RPMI8226 (cell line): ENCODE measurements at places on chromosomes 3 and 15.
A peak's percentile ranks its signal among the peaks of the same experiment; 100 is the strongest.

DNA sequence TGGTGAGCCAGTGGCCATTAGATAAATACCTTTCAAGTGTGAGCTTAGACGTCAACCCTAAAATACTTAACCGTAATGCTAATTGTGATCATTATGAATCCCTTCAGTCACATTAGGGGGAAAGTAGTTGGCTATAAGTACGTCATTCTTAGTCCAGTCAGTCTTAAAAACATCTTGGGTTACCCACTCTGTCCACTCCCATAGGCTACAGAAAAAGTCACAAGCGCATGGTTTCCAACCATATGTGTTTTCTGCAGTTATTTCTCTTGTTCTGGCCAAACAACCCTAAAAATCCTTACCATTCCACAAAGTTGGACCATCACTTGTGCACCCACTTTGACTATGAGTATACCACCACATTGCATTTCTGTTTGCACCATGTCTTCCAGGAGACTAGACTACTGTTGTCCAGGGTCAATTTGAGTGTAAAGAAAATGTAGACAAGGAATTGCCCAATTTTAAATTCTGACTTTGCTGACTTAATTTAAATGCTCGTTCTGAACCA, 3.3 kb downstream of the RPL15 start:
- DNase-seq, result no peak

- DNase-seq, result no peak
These were observed 633 bp downstream of the IGSF10 start for GRCh38 chr3:151460228-151460627.

DNA sequence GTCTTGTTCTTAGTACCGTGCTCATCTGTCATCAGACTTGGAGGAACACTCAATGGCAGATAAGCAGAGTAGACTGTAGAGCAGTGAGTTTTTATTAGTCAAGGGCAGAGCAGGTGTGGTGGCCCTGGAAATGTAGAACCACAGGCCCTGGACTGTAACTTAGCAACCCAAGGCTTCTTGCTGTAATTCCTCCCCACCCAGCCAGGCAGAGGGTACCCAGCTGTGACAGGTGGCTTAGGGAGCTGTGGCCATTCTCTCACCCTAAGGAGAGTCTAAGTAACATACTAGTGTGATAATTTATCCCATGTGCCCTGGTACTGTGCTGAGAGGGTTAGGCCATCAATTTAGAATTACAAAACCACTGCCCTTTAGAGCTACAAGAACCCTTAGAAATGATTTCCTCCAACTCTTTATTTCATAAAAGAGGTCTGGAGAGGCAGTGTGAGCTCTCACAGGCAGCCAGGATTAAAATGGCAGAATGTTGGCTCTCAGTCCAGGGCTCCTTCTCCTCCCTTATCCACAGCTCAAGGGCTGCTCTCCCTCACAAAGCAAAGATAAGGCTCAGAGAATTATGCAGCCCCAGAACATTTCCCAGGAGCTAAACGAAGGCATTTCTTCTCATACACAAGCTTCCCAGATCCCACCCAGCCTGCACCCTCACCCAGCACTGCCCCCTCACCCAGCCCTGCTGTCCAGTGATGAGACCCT, 3.0 kb downstream of the POMGNT2 start:
- no peak for DNase-seq

GRCh38 chr3:52441091-52441771, 3.7 kb downstream of the SEMA3G start:
- DNase-seq, result no peak

DNA sequence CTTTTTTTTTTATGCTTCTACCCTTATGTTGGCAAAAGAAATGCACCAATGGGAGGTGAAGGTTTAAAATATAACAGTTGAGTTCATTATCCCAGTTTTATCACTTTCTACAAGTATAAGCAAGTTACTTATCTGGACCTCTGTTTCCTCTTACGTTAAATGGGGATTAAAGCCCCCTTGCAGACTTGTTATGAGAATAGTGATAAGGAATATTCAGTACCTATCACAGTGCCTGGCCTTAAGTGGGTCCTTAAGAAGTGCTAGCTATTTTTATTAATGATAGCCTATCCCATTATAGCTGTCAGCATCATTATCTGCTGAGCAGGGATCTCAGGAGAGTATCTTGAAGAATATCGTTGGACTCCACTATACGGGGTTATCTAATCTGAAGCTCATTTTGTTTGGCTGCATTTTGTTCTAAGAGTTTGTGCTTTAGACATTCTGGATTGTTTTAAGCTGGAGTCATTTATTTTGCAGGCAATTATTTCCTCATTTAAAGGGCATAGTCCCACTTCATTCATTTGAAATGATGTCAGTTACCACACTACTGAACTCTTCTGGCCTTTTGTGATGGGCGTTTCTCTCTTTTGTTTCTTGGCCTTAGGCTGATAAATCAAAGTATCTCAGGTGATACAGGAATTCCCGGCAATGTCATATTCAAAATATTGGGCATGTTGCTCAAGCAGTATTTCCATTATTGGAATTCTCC, 28.8 kb downstream of the RAB8B start:
- no peak for DNase-seq

- DNase-seq, result no peak
These were observed 175.8 kb downstream of the XXYLT1 start for GRCh38 chr3:195095035-195095703.

- DNase-seq, result no peak
These were observed 1088.6 kb downstream of the TUSC7 start for GRCh38 chr3:117798221-117798620.

GRCh38 chr15:80887148-80887547, 102.5 kb downstream of the MESD start:
- no peak for DNase-seq

DNA sequence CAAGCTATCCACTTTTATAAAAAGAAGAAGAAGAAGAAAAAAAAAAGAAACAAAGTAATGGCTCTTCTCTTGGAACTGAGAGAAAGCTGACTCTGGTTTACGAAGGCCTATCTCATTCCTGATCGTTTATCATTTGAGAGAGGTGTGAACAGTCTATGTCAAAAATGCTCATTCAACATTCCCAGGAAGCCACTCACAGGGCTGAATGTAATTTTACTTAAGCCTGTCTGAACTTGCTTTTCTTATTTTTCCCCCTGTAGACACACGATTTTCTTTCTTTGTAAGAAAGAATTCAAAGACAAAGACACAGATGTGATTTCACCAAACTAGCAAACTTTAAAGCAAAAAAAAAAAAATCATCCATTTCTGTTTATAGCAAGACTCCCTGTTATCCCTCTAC, 805.8 kb downstream of the FHIT start:
- DNase-seq, result no peak

DNA sequence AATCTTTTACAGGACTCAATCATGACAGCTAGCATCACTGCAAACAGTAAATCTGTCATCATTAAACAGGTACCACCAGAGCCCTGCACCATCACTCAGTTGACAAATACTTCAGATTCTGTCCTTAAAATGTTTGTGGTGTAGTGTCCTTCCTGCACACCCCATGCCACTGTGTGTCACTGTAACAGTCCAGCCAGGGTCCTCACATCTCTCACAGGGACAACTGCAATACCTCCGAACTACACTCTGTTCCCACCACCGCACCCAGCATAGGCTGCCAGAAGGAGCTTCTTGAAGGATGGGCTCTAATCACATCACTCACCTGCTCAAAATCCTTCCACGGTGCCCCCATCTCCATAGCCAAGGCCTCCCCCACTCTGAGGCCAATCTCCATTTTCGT, 90.2 kb upstream of the FGF12 start:
- DNase-seq, result no peak

DNA sequence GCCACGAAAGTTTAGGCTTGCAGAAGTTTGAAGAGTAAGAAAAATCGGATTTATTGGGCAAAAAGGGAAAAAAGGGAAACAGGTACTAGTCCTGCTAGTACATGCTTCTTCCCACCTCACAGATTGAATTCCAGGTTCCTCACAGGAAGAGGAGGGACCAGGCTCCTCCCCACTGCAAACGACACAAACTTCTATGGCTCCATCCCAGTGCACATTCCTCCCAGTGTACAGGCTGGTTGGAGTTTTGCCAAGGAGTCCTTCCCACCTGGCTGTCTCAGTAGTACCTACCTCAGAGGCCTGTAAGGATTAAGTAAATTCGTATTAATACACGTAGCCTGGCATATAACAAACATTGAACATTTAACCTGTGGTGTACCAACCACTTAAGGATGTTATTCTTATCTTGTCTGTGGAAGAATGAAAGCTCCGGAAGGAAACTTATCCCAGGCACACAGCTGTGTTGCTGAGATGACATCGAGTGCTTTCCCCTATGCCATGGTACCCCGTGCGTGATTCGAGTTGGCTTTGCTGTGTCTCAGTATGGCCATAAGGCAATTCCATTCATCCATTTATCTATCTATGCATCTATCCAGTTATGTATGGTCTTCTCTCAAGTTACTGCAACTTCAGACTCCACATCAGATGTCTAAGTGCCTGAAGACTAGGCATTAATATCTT, 294.3 kb downstream of the LRTM1 start:
- no peak for DNase-seq

DNA sequence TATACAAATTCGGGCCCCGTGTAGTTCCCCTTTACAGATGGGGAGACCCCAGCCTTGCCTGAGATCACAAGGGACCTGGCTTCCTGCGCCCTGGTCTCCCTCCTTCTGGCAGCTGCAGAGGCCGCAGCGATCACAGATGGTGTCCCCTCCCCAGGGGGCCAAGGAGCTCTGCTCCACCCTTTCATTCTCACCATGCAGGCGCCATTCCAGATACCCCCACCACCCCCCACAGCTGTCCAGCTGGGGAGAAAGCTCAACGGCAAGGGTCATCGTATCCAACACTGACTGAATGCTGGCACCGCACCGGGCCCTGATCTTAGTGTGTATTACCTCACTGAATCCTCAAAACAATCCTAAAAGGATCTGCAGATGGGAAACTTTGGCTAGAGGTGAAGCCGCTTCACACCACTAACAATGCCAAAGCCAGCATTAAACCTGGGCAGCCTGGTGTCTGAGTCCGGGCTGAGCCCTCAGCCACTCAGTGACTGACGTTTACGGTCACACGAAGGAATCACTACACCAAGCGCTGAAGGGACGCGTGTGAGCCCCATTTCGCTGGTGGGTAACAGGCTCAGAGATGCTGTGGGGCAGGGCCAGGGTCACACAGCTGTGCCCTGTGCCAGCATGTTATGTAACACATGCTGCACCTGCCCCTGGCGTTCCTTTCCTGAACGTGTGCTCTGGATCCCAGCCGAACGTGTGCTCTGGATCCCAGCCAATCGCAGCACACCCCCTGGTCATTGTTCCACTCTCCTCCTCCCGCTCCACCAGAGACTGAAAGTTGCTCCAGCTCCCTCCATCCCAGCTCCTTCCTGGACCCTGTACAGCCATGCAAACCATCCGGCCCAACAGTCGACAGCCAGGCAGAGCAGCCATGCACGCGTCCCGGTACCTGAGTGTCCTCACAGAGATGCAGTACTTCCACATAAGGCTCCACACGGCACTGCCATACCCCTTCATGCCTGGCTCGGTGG, 51.8 kb downstream of the IQSEC1 start:
- no peak for DNase-seq

DNA sequence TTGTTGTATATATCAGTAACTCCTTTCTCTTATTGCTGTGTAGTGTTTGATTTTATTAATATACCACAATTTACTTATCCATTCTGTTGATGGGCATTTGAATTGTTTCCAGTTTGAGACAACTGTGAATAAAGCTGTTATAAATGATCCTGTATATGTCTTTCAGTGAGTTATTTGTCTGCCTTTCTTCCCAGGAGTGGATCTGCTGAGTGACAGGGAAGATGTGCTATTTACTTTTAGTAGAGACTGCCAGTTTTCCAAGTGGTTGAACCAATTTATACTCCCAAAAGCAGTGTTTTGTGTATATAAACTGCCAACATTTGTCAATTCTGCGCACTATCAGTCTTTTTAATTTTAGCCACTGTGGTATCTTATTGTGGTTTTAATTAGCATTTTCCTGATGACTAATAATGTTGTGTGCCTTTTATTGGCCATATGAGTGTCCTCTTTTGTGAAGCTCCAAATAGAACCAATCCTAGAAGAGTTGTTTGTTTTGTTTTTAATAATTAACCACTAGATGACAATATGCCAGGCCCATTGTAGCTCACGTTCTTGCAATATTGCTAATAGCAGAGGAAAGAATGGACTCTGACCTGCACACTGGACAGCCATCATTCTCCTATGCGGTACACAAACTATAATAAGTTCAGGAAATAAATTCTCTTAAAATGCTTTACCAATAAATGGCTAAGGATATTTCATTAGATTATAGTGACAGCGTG, 25.3 kb downstream of the TRANK1 start:
- no peak for DNase-seq

GRCh38 chr15:98043160-98044014, 82.9 kb downstream of the ARRDC4 start:
- DNase-seq, result no peak

- peak; percentile 19 for DNase-seq
These were observed 3.9 kb downstream of the NEIL1 start for GRCh38 chr15:75350601-75351361.

DNA sequence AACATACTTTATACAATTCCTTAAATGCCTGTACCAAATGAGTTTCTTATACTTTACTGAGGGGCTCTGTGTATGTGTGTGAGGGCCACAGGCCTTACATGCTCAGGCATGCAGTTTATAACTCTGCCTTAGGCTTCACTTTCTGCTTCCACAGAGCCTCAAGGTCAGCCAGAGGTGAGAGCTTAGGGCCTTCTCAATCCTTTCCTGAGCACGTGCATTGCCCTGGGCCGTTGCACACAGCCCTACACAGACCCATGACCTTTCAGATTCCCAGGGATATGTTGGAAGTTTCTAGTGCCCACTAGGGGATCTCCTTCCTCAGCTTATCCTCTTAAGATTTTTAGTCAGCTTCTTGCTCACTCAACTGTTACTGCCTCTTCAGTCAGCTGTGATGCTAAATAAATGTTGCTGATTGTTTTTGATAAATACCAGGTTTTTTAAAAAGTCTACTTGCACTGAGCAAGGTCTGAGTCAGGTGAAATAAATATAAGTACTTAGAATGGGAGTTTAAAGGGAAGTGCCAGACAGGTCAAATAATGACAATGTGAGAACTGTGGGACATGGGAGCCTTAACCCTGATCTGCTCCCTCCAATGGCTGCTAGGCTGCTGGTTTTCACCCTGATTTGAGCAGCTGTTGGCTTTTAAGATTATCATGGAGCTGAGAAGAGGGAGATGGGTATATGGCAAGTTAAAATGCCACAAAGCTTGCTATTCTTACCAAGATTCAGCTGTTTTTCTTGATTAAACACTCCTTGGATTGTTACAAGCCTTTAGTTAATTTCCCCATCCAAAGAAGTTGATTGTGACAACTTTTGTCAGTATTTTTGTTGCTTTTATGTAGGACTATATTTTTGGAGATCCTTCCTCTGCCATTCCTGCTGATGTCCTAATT, 169.5 kb downstream of the PLD1 start:
- DNase-seq, result no peak

- DNase-seq, result peak; percentile 48
These were observed 52.8 kb upstream of the DGKG start for GRCh38 chr3:186414735-186415419.

GRCh38 chr15:33001926-33002325, 192.6 kb downstream of the FMN1 start:
- DNase-seq, result no peak

GRCh38 chr3:37811625-37812498, 49.8 kb upstream of the CTDSPL start:
- DNase-seq, result no peak

- DNase-seq, result no peak
These were observed 261.5 kb upstream of the LRTM1 start for GRCh38 chr3:55189359-55189801.

- DNase-seq, result no peak
These were observed 5.9 kb downstream of the CAPN7 start for GRCh38 chr3:15211937-15212336.

- DNase-seq, result no peak
These were observed 745.9 kb downstream of the ZBBX start for GRCh38 chr3:166634091-166634746.

- DNase-seq, result no peak
These were observed 274.2 kb downstream of the ZIC4 start for GRCh38 chr3:147132168-147132567.
